Hypothalamus (tissue), 51 donors: ENCODE measurements at places on chromosomes 13 and 19.

- DNase-seq: no peak
Observed at GRCh38 chr13:93397619-93398018, 171.0 kb downstream of the GPC6 start.

DNA sequence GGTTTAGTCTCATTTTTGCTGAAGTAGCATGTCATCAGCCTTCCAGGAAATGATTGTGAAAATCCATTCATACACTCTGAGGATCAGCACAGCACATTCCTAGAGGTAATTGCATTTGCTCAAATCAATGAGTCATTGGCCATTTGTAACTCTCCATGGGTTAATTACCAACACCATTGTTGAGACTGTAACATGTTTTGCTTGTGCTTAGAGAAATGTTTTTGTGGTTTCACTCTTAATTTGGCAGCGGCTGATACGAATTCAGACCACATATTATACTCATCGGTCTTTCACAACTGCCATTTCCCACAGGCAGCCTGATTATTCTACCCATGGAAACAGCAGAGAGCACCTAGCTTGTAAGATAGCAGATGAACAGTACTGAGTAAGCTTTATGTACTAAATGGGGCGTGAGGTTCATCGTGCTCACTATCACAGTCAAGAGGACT lies 110.3 kb downstream of the NHLRC3 start:
- no peak for DNase-seq

DNA sequence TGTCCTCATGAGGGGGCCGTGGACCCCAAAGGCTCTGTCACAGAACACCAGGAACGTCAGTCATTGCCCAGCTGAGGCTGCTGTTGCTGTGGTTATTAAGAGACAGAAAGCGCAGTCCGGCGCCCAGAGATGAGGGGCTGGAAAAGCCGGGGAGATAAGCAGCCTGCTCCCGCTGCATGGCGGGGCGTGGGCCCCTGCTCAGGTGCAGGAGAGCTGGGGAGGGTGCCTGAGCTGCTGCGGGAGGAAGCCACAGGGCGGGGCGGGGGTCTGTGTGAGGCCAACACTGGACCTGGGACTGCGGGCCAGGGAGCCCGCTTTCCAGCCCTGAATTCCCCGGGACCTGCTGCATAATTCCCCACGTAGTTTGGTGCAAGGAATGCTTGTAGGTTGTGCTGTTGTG lies 11.3 kb downstream of the SOX1 start:
- DNase-seq: no peak

GRCh38 chr13:26186995-26187394 lies 35.1 kb downstream of the RNF6 start:
- DNase-seq: no peak

DNA sequence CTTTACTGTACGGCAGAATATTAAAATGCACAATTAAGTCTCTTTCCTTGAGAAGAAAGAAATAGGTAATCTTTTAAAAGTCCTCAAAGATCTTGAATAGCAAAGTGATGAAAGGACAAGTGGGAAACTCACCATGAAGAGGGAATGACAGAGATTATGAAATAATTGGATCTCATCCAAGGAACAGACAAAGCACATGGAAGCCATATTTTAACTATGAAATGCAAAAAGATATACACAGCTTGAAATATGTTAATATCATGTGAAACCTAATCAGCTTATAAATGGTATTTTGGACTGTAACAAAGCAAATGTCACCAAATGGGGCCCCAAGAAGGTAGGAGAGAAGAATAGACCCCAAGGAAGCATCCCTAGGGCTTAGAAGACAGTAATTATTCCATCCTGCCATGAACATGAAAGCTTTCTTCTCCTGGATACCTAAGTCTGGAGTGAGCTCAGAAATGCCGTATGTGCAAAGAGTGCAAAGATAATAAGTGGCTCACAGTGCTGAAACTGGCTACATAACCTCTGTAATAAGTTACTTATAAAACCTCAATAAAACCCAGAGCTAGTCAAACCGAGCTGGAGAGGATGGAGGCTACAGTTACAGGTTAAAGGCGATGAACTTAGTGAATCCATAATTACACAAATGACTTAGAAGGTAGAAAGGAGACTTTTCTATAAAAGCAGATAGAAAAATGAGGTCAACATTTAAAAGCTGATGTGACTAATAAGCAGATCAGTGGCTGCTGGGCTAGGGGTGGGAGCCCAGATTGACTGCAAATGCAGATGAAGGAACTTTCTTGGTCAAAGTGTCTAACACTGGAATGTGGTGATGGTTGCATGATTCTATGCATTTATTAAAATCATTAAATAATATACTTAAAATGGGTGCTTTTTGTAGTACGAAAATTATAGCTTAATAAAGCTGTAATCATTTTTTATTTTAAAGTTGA lies 34.4 kb downstream of the DCLK1 start:
- DNase-seq: no peak

- DNase-seq: no peak
Observed at GRCh38 chr19:49333418-49333805, 1.8 kb upstream of the CD37 start.

GRCh38 chr13:110237875-110238817 lies 68.8 kb downstream of the COL4A1 start:
- DNase-seq: no peak

GRCh38 chr13:49399801-49400472 lies 43.9 kb downstream of the CAB39L start:
- DNase-seq: no peak

DNA sequence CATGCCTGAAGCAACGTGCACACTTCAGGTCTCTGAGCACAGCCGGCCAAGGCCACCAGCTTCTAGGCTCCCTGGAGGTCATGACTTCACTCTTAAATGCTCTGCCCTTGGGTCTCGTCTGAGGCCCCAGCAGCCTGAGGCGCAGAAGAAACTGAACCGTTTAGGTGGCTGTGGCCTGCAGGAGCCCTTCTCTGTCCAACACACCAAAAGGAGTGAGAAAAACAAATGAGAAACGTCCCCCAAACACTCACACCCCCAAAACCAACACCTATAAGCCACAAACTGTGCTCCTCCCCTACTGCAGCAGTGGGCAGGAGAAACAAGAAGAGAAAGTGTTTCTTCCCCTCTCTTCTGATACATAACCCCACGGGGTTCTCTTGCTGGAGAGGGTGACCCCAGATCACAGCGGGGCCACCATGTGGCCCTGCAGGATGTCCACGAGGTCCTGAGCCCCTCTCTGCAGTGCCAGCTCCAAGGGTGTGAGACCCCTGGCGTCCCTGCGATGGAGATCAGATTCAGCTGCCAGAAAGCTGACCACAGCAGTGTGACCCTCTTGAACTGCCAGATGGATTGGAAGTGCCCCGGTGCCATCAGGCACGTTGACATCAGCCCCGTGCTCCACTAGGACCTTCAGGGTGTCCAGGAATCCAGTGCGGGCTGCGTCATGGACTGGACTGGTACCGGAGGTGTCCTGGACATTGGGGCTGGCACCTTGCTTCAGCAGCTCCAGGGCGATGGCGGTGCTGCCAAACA lies 1.0 kb upstream of the KRI1 start:
- no peak for DNase-seq

- DNase-seq: no peak
Observed at GRCh38 chr13:75445717-75446499, 36.1 kb downstream of the TBC1D4 start.
